ENCODE measurements at places on chromosomes 4 and X. TPM values are rescaled to one million over a fixed set of nuclear protein-coding genes. Genes with fewer than 3 reads are reported as not detected.

DNA sequence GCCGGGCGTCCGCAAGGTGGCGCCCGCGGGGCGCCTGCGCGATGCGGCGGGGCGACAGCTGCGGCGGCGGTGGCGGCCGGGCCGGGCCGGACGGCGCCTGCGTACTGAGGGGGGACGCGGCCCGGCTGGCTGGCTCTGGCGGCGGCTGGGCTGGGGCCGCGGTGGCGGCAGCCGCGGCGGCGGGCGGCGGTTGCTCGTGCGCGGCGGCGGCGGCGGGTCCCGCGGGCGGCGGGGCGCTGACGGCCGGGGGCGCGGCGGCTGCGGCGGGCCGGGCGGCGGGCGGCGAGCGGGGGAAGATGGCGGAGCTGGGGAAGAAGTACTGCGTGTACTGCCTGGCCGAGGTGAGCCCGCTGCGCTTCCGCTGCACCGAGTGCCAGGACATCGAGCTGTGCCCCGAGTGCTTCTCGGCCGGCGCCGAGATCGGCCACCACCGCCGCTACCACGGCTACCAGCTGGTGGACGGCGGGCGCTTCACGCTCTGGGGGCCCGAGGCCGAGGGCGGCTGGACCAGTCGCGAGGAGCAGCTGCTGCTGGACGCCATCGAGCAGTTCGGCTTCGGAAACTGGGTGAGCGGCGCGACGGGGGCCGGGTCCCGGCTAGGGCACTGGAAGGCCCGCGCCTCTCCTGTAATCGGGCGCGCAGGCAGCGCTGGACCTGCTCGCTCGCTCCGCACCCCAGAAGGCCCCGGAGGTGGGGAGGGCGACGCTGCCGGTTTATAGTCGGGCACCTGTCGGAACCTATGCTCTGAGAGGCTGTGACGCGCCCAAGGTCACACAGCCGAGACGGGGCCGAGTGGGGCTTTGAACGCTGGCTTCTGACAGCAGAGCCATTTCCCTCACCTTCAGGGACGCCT, at the start of gene TADA2B:
Gene TADA2B (plus strand): TSS at position 89 of the 853 bp plus-strand sequence. CDS start 208 bp downstream, at position 297.
- peak; percentile 21 for DNase-seq
- peak within 1 kb of the TSS; percentile 91 for H3K4me3 ChIP-seq
- peaks cover 14% of the 10 kb centered on the region for H3K4me1 ChIP-seq
- peak within 1 kb of the TSS; percentile 74 for H3K27ac ChIP-seq
- H3K36me3 ChIP-seq: no peaks in the 10 kb centered on the region

SPIN2A gene
- 2.1 TPM for polyA plus RNA-seq

ZGRF1 gene
- 7.3 TPM for polyA plus RNA-seq

DMRTC1B gene
- 1.5 TPM for polyA plus RNA-seq

DNA sequence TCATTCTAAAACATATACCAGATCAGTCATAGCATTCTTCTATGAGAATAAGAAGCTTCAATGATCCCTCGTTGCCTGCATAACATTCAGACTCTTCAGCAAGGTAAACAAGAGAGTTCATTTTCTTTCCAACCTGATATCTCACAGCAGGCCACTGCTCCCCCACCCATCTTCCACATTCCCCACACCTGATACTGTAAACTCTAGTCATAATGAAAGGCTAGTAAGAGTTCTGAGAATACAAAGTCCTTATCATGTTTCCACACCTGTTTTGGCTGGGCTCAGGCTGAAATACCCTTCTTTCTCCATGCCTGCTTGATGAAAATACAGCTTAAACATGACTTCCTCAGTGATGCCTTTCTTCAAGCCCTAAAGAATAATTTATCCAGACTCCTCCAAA, 2.3 kb upstream of the AASDH start:
- H3K4me1 ChIP-seq: peaks cover 6% of the 10 kb centered on the region
- no peak overlapping the region for H3K4me3 ChIP-seq
- H3K36me3 ChIP-seq: no peaks in the 10 kb centered on the region
- no peak overlapping the region for H3K27ac ChIP-seq
- H3K27me3 ChIP-seq: no peaks in the 10 kb centered on the region
- DNase-seq: peak; percentile 45

DNA sequence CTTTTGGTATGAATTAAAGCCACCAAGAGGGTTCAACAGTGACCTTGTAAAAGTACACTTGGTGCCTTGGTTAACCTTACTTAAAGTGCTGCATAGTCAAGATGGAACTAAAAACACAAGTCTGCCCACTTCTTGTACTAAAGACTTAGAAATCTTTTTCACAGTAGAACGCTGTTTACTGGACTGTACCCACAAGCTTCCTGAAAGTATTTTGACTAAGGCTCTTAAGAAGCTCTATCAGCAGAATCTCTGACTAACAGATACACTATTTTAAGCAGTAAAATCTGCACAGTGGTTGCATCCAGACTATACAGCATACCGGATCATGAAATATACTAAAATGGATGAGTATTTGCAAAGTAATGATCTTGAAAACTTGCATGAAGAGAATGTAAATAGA, 7.2 kb downstream of the RAB28 start:
- H3K4me3 ChIP-seq: no peak overlapping the region
- H3K36me3 ChIP-seq: peaks cover 6% of the 10 kb centered on the region
- H3K4me1 ChIP-seq: no peaks in the 10 kb centered on the region
- no peak overlapping the region for H3K27ac ChIP-seq
- DNase-seq: no peak
- no peaks in the 10 kb centered on the region for H3K27me3 ChIP-seq

DNA sequence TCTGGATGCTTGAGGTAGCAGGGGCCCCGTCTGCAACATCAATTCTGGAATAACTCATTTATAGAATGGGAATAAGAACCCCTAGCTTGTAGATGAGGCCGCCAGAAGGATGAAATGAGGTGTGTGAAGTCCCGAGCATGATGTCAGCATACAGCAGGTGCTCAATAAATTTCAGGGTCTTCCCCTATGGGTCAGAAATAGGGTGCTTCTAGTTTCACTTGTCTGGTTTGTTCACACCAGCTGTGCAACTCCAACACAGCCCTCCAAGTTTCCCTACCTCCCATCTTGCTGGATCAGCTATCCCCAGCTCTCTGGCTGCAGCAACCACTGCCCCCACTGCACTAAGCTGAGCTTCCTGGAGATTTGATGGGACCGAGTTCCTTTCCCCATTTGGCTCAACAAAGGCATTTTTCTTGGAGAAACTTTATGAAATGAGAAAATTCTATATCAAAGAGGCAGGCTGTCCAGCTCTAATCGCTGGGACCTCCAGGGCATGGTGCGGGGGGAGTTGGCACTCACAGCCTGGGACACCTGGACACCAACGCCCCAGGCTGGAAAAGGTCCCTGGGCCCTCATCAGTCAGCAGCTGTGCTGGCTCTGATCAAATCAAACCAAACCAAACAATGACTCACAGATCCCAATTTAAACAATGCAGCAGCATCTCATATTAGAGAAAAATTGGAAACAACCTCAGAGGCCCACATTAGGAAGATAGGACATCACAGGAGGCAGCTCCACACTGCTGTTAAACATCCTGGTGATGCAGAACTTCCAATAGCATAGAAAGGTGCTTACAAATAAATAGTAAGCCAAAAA, 13.3 kb downstream of the SLC2A9 start:
- peaks cover 26% of the 10 kb centered on the region for H3K4me1 ChIP-seq
- H3K27ac ChIP-seq: peak overlapping the region; percentile 71
- no peak overlapping the region for H3K4me3 ChIP-seq
- no peaks in the 10 kb centered on the region for H3K27me3 ChIP-seq

- no peak overlapping the region for H3K4me3 ChIP-seq
- H3K27ac ChIP-seq: no peak overlapping the region
- no peak for DNase-seq
- no peaks in the 10 kb centered on the region for H3K27me3 ChIP-seq
- no peaks in the 10 kb centered on the region for H3K4me1 ChIP-seq
These were observed 79.9 kb downstream of the SLC9A6 start for GRCh38 chrX:136065044-136065671.

- peak overlapping the region; percentile 91 for H3K27ac ChIP-seq
- H3K4me3 ChIP-seq: no peak overlapping the region
- no peaks in the 10 kb centered on the region for H3K36me3 ChIP-seq
- H3K27me3 ChIP-seq: no peaks in the 10 kb centered on the region
- no peak for DNase-seq
These were observed 9.4 kb downstream of the GPRIN3 start for GRCh38 chr4:89298155-89298554.

RPL36A gene
- polyA plus RNA-seq: 2,501 TPM

- no peak overlapping the region for H3K27ac ChIP-seq
- no peak overlapping the region for H3K4me3 ChIP-seq
- no peaks in the 10 kb centered on the region for H3K4me1 ChIP-seq
- no peak for DNase-seq
- H3K36me3 ChIP-seq: no peaks in the 10 kb centered on the region
These were observed 764.7 kb upstream of the FRG1 start for GRCh38 chr4:189176002-189176401.

DNA sequence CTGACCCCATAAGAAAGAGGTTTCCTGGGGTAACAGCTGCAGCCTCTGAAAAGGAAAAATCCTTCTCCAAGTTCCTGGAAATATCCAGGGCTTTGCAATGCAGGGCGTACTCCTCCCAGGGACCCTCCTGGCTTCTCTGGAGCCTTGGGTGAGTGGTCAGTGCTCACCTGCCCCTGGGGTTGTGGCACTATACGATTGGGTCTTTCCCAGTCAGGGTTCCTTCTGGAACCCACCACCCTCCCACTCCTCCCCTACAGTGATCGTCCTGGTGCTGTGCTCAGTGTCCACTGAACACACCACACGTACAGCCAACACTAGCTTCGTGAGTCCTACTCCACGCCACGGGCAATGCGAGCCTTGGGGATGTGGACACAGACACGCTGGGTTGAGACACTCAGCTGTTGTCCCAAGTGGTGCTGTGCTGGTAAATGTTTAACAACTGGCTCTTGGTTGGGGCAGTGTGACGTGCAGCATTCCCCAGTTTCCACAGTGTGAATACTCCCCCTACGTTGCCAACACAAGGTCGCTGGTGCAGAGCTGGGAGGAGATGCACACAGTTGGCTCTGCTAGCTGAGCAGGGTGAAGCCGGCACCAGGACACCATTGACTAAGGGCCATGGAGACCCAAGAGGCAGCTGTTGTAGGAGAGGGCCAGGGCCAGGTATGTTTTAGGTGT, 65.4 kb downstream of the HTRA3 start:
- DNase-seq: no peak
- H3K27ac ChIP-seq: no peak overlapping the region
- no peaks in the 10 kb centered on the region for H3K27me3 ChIP-seq
- no peaks in the 10 kb centered on the region for H3K36me3 ChIP-seq

DNA sequence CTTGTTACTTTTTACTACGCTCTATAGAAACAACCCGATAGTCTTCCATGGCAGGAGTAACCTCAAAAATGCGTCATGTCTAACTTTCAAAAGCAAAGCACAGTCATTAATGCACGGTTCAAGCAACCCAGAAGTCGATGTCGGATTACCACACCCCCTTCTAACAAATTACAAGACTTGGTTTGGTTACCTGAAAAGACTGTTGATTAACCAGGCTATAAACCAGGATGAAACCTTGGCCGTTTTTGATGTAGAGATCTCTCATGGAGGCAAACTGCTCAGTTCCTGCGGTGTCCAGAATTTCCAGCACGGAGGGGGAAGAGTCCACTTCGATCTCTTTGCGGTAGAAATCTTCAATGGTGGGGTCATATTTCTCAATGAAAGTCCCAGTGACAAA, 2.4 kb downstream of the RAP2C start:
- peak overlapping the region; percentile 98 for H3K27ac ChIP-seq
- no peaks in the 10 kb centered on the region for H3K27me3 ChIP-seq
- peaks cover 3% of the 10 kb centered on the region for H3K36me3 ChIP-seq
- H3K4me1 ChIP-seq: peaks cover 7% of the 10 kb centered on the region
- DNase-seq: no peak

FAM53A gene
- 0.84 TPM for polyA plus RNA-seq

DNA sequence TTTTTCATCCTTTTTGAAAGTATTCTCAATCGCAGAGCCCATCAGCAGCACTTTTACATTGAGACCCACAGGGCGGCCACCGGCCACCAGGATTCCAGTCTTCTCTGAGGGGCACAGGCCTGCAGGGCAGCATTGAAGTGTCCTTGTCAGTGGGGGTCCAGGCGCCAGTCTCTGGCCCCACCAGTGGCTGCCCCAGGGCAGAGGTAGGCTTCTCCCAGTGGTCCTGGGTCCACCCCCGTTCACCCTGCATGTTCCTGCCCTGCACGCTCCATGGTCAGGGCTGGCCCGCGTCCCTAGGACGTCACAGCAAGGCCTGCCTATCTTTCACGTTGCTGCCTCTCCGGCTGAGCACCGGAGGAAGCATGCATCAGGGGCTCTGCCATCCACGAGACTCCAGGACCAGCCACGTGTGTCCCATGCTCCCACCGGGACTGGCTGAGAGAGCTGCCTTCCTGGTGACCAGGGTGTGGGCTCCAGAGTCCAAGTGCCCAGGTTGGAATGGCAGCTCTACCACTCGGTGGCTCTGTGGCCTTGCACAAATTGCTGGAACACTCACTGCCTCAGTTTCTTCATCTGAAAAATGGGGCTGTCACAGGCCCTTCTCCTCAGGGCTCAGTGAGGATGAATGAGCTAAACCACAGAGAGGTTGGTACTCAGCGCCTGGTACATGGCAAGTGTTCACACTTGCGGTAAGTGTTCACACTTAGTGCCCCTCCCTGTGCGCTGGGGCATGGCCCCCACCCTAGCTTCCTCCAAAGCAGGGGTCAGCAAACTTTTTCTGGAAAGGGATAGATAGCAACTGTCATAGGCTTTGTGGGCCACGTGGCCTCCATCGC, 30.7 kb upstream of the JAKMIP1 start:
- H3K4me1 ChIP-seq: no peaks in the 10 kb centered on the region
- H3K4me3 ChIP-seq: no peak overlapping the region
- no peak for DNase-seq

SLC6A8 gene
- polyA plus RNA-seq: 139 TPM

- no peak overlapping the region for H3K4me3 ChIP-seq
- no peaks in the 10 kb centered on the region for H3K36me3 ChIP-seq
- peaks cover 2% of the 10 kb centered on the region for H3K4me1 ChIP-seq
- DNase-seq: no peak
- no peaks in the 10 kb centered on the region for H3K27me3 ChIP-seq
- H3K27ac ChIP-seq: peak overlapping the region; percentile 65
These were observed 10.5 kb upstream of the YTHDC1 start for GRCh38 chr4:68360231-68360968.

IL2 gene
- polyA plus RNA-seq: 0.24 TPM

GRCh38 chr4:130110189-130110588, 1014.2 kb downstream of the C4orf33 start:
- H3K27ac ChIP-seq: no peak overlapping the region
- H3K36me3 ChIP-seq: no peaks in the 10 kb centered on the region
- DNase-seq: no peak
- no peaks in the 10 kb centered on the region for H3K27me3 ChIP-seq
- H3K4me3 ChIP-seq: no peak overlapping the region
- H3K4me1 ChIP-seq: no peaks in the 10 kb centered on the region

GRCh38 chrX:118116713-118117550, at the start of gene KLHL13:
Gene KLHL13 (minus strand): TSS chrX:118116810. CDS start chrX:118028473, 88,337 bp downstream.
- H3K27me3 ChIP-seq: no peaks in the 10 kb centered on the region
- peak; percentile 26 for DNase-seq
- peak within 1 kb of the TSS; percentile 66 for H3K4me3 ChIP-seq
- peaks cover 11% of the 10 kb centered on the region for H3K4me1 ChIP-seq
- H3K27ac ChIP-seq: peak within 1 kb of the TSS; percentile 80

GRCh38 chr4:144283526-144283925, 143.0 kb upstream of the GYPA start:
- H3K27ac ChIP-seq: no peak overlapping the region
- no peak for DNase-seq
- no peaks in the 10 kb centered on the region for H3K4me1 ChIP-seq
- H3K4me3 ChIP-seq: no peak overlapping the region
- H3K27me3 ChIP-seq: no peaks in the 10 kb centered on the region

Measured in large intestine (tissue), 12 donors.